ENCODE measurements at places on chromosomes 6 and 20. TPM values are rescaled to one million over a fixed set of nuclear protein-coding genes. Genes with fewer than 3 reads are reported as not detected.

The CRIP3 gene
- total RNA-seq = 4.2 TPM

The FAM83B gene
- total RNA-seq = not detected

The TRPC4AP gene
- total RNA-seq = 44.6 TPM

The GPR6 gene
- not detected for total RNA-seq

The CD24 gene
- total RNA-seq = 1.9 TPM

GRCh38 chr6:12590901-12591300 is 125.7 kb upstream of the PHACTR1 start:
- DNase-seq = no peak

DNA sequence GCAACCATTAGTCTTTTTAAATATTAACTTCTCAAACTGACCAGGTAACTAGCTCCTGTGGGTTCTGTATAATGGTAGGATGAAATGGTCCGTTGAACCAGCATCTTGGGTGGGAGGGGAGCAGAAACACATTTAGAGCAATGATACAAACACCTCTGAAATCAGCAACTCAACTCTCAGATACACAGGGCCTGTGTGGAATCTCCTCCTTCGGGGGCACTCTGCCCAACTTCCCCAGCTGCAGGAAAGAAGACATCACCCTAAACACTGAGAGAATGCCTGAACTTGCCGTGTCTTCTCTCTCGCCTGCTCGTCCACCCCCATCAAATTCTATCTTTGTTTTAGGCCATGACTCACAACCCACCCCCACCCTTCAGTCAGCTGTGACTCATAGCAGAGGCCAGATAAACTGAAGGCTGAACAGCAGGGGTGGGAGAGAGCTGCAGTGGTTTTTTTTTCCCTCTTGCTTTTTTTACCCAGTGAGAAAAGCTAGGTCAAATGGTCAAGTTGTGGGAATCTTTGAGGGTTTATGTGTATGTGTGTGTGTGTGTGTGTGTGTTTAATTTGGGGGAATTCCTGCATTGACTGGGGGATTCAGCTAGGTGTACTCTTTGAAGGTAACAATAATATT is 593.4 kb upstream of the JAG1 start:
- DNase-seq = no peak

DNA sequence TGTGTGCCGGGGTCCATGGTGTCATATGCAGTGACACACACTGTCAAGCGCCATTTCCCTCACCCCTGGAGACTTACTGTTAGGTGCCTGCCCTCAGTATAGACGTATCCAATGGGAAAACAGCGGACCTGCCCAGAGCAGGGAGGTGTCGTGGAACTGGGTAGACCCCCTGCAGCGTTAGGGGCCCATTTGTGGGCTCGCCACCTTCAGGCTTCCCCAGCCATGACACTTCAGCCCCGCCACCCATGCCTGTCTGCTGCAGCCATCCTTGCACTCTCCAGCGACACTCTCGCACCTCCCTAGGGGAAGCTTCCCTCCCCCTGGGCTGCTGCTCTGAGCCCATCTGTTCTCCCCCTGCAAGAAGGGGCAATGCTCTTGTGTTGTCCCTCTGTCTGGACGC is 43.2 kb downstream of the STK35 start:
- no peak for DNase-seq

DNA sequence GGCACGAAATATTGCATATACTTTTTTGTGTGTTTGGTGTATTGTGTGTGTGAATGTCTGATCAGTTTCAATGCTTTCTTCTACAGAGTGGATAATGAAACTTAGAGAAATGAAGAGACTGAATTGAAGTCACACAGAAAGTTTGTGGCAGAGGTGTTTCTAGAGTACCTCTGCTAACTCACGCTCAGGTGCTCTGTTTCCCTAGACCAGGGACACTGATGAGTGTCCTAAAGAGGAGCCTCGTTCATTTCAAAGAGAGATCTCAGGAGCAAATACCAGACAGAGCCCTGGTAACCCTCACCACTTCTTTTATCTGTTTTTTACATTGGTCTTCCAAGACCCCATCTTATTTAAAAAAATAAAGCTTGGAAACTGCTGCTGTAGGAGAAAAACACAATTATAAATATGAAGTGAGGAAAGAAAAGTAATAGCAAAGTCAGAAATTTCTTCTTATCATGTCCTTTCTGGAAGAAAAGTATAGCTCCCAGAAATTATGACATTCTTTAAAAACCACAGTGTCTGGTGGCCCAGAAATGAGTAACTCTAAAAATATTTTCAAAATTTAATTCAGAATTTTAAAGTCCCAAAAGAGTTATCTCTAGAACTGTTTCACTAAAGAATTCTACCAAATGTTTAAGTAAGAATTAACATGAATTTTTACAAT is 720.6 kb downstream of the RFPL4B start:
- DNase-seq = no peak

DNA sequence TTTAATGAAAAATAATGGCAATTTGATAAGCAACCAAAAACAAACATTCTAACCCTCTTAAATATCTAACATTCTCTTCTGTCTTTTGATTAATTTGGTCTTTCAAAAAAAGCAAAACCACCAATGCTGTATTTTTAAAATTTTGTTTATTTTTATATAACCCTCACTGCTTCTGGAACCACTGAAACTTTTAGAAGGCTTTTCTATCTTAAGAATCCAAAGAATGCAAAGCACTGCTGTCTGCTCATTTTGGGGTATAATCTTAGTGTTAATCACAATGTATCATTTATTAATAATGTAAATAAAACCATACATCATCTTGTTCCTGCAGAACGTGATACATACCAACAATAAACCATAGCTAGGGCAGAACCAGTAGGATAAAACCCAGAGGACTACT is 14.0 kb downstream of the STK38 start:
- no peak for DNase-seq

GRCh38 chr20:58416835-58417234 is 27.8 kb downstream of the VAPB start:
- no peak for DNase-seq

GRCh38 chr20:32999603-33000250 is 4.5 kb downstream of the SUN5 start:
- DNase-seq = no peak

DNA sequence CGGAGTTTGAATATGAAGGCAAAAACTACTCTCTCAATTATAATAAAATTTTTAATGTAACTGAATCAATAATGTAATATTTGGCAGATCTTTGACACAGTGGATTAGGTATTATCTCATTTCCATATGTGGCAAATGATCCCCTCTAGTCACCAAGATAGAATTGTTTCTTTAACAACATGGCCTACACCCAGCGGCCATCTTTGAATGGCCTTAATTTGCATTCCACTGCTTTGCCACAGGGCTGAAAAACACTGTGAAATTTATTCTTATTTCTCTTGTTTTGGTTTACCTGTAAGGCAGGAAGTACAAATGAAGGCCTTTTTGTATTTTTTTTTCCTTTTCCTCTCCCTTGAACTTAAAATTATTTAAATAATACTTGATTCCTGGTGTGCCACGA is 162.6 kb upstream of the SCGN start:
- DNase-seq = no peak

- no peak for DNase-seq
These were observed 231.9 kb downstream of the DLL1 start for GRCh38 chr6:170058878-170059485.

GRCh38 chr20:52405417-52405816 is 213.8 kb upstream of the ZFP64 start:
- no peak for DNase-seq

DNA sequence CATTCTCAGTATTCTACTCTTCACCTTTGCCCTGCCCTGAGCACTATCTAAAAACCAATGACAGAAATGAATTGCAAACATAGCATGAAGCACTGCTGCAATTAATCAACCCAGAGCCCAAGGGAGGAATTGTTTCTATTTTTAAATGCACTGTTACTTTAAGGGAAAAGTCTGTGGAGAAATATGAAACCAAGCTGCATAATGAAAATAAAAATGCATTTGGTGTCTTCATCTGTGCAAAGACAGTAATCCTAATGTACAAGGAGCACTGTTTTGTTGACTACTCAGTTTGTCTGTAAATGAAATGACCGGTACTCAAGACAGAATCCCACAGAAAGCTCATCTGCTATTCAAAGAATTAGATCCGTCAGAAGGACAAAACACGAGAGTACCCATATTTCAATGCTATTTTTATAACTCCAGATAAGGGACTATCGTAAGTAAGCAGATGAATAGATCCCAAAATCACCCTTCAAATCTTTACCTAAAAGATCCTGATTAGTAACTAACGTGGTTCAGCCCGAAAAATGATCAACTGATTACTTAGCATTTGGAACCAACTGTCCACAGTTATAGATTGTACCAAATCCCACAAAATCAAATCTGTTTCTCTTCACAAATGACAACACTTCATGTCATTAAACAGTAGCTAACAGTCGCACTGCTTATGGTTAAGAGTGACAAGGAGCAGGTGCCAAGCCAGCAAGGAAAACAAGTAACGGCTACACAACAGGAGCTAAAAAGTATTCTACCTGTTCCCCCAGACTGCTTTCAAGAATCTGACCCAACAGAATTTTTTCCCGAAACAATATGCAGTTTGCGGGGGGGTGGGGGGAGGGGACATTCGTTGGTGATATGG is 2.4 kb downstream of the KIF13A start:
- no peak for DNase-seq

- peak; percentile 79 for DNase-seq
These were observed 516 bp upstream of the IRF4 start for GRCh38 chr6:390914-391558.

- no peak for DNase-seq
These were observed 84.3 kb upstream of the IFNGR1 start for GRCh38 chr6:137303441-137303840.

GRCh38 chr20:50664254-50664653 is 27.1 kb downstream of the RIPOR3 start:
- no peak for DNase-seq

DNA sequence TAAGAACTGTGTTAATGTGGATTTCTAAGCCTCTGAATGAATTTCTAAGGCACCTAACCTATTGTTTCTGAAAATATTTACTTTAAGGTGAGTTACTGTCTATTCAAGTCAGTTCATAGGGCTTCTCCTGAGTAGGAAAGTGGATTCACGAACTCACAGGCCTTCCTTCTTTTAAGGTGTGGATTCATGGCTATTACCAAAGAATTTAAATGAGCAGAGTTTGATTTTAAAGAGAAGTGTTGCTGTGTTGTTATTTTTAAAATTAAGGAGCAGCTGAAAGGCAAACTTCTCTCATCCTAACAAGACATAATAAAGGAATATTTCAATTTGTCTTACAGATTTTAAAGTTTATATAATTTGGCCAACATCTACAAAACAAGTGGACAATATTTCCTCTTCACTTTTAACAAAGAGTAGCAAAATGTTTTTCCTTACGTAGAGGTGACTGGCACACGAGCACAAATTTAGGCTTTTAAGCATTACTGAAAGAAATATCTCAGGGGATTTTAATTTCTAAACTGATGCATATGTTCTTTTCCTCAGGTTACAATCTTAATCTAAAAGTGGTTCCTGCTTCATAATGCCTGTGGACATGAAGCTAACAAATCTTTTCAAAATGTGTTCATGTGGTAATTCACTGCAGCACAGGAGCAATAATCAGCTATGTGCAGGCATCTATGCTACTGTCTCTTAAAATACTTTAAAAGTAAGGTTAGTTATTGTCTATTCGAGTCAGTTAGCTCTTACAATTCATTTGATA is 602 bp upstream of the TSPYL4 start:
- DNase-seq = no peak

Measured in activated naive CD4-positive, alpha-beta T cell treated with anti-CD3 and anti-CD28 coated beads, Interleukin-2, amount 50 U/mL, for 72 hours (primary cell).